Activated naive CD8-positive, alpha-beta T cell treated with anti-CD3 and anti-CD28 coated beads, Interleukin-2, amount 50 U/mL, for 24 hours (primary cell): ENCODE measurements at places on chromosomes 2 and 18.

DNA sequence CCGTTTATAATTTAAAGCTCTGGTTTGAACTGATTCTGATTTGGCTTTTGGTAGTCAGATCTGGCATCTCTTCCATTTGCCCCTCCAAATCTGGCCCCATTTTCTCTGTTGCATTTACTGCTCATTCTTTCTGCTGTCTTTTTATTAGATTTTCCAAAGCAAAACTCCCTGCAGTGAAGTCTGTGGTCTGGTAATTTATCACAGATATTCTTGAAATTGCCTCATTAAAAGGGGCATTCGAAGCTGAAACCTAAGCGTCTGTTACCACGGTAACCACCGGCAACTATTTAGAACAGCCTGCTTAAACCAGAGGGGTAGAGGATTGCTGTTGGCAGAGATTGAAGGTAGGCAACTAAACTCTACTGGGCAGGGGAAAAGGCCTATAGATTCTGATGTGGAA, 111.5 kb upstream of the UPP2 start:
- DNase-seq = no peak

- no peak for DNase-seq
Observed at GRCh38 chr18:923144-923866, 18.6 kb downstream of the ADCYAP1 start.

DNA sequence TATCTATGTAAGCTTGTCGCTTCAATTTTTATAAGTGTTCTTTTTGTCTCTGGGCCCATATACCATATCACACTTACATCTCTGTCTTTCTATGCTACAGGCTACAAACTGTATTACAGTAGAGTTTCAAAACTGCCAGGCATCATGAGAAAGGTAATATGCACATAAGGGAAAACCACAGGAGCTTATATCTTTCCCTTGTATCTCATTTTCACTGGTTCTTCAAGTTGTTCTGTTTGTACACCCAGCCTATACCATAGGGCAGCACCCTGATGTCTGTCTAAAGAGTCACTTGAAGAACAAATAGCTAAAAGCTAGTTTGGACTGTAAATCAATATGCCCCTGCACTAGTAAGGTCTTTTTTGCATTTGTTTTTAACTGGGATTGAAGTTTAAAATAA, 366.7 kb downstream of the FIGN start:
- no peak for DNase-seq

DNA sequence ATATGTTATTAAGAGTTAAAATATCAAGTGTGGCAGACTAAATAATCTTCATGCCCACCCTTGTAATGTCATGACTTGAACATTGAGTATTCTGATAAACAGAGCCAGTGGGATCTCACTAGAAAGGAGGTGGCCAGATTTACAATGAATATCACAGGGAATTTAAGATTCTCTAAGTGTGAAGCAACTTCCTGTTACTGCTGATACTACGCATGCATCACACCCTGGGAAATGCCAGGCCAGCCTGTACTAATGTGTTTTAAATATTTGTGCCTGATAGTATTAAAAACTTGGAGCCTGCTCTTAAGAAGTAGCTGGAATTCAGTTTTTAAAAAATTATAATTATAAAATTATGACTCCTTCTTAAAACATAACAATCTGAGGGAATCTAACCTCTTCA, 148.3 kb downstream of the LAMA3 start:
- DNase-seq = no peak

- no peak for DNase-seq
Observed at GRCh38 chr2:10890706-10891270, 20.9 kb upstream of the KCNF1 start.

GRCh38 chr18:5317186-5317585, 21.7 kb upstream of the ZBTB14 start:
- no peak for DNase-seq

DNA sequence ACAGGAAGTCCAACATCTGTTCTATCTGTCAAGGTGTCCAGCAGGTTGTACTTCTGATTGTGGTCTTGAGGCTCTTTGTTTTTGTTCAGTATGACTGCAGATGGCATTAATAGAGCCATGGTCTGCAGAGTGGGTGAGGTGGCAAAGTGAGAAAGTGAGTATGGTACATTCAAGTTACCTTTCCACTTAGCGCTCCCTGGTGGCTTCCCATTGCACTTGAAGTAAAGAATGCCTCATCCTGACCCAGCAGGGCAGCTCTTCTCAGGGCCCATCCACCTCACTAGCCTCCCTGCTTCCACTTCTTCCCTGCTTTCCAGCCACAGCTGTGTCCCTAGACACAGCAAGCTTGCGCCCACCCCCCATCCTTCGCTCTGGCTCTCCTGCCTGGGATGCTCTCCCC, 148.0 kb upstream of the ALPP start:
- peak; percentile 20 for DNase-seq

- DNase-seq = no peak
Observed at GRCh38 chr2:216635171-216635570, 2.0 kb downstream of the IGFBP2 start.

GRCh38 chr18:8376113-8376512, 233.1 kb upstream of the RAB12 start:
- no peak for DNase-seq

DNA sequence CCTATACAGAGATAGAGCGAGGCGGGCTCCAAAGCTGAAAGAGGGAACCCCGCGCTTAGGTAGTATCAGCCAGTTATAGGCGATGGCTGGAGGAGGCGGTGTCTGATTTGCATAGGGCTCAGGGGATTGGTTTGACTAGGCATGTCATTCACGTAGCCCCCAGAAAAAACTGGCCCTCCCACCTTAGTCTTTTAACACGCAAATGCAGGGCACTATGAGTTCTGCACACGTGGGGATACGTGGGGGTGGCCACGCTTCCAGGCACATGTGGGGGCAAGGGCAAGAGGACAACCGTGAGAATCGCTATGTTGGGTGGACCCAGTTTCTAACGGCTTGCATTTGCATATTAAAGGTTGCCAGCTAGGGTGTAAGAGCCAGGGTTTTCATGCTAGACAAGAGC, 56.7 kb upstream of the MSTN start:
- peak; percentile 16 for DNase-seq

- DNase-seq = no peak
Observed at GRCh38 chr2:216842636-216843035, 17.2 kb downstream of the TNP1 start.

DNA sequence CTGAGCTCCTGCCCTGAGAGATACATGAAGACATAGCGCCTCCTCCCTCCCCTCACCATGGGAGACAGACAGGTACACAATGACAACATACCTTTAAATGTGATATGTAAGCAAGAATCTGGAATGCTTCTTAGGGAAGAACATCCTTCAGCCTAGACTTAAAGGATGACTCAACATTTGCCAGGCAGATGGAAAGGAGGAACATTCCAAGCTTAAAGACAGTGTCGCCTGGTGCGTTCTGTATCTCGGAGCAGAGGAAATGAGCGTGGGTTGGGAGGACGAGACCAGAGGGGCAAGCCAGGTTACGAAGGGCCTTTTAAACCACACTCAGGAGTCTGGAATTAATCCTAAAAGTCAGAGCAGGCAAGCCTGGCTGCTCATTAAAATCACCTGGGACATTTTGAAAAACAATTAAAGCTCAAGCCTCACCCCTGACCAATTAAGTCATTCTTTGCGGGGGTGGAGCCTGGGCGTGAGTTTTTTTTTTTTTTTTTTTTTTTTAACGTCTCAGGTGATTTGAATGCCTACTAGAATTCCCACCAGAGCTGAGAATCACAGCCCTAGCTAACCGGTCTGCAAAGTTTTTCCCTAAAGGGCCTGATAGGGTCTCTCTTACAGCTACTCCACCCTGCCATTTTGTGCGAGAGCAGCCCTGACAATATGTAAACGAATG, 131.2 kb upstream of the SEC11C start:
- DNase-seq = no peak

DNA sequence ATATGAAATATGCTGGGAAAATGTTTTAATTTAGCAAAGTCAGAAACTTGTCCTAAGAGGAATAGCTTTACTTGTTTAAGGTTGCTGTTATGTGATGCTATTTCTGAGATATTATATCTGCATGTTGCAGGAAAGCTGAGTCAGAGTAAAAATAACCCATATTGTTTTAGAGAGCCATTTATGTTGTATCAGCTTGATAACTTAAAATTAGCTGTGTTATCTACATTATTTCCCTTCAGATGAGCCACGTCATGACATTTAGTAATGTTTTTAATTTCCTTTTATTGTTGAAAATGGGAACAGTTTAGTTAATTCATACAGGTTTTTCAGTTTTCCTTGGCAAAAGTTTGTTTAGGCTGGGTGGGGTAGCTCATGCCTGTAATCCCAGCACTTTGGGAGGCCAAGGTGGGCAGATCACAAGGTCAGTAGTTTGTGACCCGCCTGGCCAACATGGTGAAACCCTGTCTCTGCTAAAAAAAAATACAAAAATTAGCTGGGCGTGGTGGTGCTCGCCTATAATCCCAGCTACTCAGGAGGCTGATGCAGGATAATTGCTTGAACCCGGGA, 55.8 kb downstream of the TTC27 start:
- DNase-seq = no peak

- DNase-seq = no peak
Observed at GRCh38 chr2:38016219-38016618, 59.7 kb downstream of the CYP1B1 start.
